ENCODE measurements at places on chromosomes 3 and 15.

- no peak for DNase-seq
These were observed 86.8 kb downstream of the MYO5A start for GRCh38 chr15:52441841-52442240.

DNA sequence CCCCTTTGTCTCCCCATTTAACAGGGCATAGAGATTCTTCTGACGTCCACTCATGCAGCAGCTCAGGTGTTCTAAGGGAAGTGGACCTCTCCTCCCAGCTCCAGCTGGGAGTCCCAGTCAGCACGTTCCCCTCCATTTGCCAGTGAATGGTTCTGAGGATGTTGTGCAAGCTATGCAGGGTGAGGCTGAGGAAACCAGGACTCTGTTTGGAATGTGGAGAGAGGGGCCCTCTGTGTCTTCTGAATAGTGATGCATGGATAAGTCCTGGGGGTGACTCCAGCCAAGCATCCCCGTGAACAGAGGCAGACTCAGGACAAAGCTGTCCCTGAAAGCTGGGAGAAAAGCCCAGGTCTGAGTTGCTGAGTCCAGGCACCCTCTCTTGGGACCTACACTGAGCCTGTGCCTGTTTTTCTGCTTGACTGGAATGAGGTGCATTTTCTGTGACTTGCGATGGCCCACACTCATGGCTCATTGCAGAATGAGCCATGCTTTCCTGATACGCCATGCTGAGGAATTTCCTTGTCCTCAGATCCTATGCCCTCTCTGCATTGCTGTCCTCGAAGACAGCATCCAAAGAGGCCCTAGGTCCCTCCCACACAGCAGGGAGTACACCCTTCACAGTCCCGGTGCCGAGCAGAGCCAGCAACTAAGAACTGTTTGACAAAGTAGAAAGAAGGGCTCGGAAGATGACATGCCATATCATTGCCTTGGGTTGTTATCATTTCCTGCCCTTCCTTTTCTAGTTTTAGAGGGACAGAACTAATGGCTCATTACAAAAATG lies 185.2 kb downstream of the ATP10A start:
- no peak for DNase-seq

GRCh38 chr3:194773771-194774455 lies 88.2 kb downstream of the FAM43A start:
- no peak for DNase-seq

DNA sequence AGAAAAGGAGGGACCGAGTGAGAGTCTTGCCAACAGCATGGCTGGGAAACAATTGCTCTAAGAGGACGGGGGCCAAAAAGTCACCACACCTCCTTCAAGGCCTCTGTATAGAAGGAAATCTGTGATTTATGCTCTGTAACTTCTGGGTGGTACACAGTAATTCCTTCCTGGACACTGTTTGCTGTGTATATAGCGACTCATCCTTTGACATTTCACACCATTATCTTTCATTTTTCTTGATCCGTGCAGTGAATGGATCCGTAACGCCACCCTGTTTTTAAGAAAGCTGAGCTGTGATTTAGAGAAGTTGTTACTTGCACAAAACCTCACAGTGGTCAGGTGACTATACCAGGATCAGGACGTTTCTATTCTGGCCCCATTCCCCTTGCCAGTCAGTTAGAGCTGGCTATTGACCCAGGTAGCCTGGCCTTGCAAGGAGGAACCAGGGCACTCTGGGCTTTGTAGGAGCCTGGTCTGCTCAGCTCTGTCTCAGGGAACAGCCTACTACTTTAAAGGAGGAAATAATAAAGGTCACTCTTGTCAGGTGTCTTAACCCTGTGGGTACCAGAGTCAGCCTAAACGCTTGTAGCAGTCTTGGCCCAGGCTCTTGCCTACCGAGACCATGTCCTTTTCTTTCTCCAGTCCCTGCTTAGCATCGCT lies 86.5 kb upstream of the MYZAP start:
- DNase-seq, result peak; percentile 45

GRCh38 chr3:21573291-21573690 lies 177.7 kb downstream of the ZNF385D start:
- no peak for DNase-seq

GRCh38 chr3:117822416-117822815 lies 1112.8 kb downstream of the TUSC7 start:
- no peak for DNase-seq

DNA sequence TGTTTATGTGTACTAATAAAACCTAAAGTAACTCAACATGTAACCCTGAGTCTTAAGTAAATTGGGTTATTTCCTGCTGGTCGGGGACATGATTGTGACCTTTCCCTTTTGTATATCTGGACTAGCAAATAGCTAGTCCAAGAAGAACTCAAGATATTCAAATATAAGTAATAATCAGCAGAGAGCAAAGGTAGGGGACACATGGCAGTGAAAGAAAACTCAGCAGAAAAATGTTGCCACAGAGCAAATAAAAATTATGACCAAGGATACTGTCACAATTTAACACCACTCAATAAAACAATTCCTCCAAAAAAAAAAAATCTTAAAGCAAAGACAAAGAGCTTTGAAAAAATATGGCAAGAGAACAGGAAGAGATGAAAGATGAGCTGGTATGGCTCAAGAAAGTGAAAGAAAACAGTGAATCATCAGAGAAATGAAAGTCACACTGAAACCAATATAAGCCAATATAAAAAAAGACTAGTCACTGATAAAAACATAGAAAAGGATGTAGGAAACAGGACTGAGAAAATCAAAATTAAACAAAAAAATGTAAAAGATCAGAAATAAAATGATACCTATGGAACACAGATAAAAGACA lies 43.4 kb downstream of the HLTF start:
- peak; percentile 65 for DNase-seq

DNA sequence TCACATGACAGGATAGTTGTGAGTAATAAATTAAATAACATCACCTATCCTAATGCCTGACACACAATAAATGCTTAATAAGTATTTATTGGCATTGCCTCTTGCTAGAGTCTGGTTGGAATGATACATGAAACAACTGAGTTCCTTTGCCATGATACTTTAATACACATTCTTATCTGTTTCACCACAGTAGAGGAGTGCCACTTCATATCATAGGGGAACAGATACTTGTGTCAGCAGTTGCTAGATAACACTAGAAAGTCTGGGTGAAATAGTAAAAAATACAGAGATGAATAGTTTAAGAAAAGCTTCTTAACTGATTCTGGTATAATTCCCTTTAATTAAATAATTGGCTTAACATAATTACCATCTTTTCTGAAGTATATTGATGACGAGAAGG lies 380.0 kb upstream of the GOLIM4 start:
- DNase-seq, result no peak

GRCh38 chr15:79922512-79923078 lies 25.8 kb upstream of the MTHFS start:
- no peak for DNase-seq

- no peak for DNase-seq
These were observed 937.0 kb downstream of the IGSF11 start for GRCh38 chr3:118097660-118098059.

DNA sequence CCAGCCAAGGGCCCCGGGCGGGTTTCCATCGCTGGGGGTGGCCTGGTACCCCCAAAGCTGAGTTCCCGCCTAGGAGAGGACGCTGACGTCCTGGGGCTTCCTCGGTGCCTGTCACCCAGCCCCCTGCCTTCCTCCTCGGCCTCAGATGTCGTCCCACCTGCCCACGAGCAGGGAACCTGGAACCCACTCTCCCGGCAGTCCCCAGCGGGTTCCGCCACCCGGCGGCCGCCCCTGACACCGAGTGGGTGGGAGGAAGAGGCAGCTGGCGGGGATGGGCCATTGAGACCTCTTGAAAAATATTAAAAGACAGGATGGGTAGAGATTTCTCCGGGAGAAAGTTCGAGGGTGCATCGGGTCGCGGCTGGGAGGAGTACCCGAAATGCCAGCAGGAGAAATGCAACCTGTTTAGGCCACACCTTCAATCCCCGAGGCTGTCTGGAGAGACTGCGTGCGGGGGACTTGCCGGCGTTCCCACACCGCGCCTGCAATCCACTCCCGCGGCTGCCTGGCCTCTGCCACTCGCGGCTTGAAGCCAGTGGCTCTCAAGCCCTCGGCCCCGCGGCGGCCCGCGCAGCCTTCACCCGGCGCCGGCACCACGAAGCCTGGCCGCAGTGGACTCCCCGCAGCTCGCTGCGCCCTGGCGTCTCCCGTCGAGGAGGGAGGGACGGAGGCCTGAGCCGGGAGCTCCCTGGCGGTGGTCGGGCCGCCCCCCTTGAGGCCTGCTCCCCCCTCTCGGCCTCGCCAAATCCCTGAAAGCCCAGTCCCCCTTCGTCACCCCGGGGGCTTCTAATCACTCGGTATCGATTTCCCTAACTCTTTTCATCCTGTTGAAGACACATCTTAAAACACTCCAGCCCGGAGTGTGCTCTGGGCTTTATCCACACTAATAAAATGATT lies 8.6 kb upstream of the NR2F2 start:
- peak; percentile 37 for DNase-seq

GRCh38 chr3:70342149-70342548 lies 29.7 kb upstream of the MDFIC2 start:
- no peak for DNase-seq

DNA sequence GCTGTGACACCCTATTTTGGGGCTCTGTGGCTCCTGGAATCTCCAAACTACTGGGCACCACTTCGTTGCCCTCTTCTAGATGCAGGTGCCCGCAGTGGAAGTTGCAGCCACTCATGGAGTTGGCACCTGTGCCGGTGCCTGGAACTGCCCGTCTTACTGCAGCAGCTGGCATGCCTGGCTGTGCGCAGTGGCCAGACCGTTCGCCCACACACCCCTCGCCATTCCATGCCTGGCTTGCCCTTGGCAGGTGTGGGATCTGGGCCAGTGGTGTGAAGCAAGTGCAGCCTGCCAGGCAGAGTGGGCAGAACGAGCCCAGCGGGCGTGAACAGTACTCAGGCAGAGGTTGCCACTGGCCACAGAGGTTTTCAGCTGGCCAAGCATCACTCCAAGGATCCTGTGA lies 1286.7 kb downstream of the ROBO1 start:
- no peak for DNase-seq

DNA sequence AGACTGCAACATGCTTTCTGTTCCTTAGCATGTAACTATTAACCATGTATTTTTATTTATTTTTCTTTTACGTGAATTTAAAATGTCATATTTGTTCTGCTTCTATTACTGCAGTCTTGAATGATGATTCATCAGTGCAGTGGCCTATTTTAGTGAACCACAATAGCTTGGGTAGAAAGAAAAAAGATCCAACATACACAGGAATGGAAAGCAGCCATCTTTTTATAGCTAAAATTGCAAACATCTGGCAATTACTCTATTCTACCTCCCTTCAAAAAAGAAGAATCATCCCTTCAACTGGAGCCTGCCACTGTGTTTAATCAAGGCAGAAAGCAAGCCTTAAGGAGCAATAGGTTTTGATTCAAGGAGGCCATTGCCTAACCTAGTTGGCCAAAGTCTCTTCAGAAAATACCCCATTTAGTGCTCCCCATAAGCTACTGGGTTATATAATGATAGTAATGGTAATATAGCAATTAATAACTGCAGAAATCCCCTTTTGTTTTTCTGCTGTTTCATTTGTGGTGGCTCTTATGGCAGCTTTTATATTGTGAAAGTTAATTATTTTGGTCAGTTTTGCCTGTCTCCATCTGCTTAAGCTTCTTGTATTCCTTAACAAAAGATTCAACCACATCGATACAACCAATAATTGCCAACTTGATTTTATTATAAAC lies 267.3 kb downstream of the LPP start:
- peak; percentile 73 for DNase-seq

GRCh38 chr3:72821161-72821781 lies 27.0 kb downstream of the SHQ1 start:
- DNase-seq, result no peak

DNA sequence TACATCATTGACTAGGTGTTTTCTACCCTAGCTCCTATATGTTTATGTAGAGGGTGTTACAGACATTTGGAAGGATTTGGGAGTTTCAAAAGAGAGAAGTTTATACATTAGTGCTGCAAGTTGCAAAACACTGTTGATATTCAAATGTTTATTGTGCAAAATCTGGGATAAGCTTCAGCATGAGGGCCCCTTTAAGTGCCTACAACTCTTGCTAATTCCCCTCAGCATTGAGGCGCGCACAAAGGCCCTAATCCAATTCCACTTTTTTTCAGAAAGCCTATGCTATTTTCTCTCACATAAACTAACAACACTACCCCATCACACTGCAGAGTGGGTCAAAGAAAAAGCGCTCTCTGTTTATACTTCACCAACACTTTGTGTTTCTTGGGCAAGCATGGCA lies 208.0 kb downstream of the NR2F2 start:
- DNase-seq, result no peak

- DNase-seq, result no peak
These were observed 25.5 kb downstream of the MGLL start for GRCh38 chr3:127796831-127797150.

GRCh38 chr15:97729270-97729669 lies 231.2 kb upstream of the ARRDC4 start:
- DNase-seq, result no peak

- DNase-seq, result peak; percentile 75
These were observed 174.0 kb upstream of the TP63 start for GRCh38 chr3:189457201-189457607.

DNA sequence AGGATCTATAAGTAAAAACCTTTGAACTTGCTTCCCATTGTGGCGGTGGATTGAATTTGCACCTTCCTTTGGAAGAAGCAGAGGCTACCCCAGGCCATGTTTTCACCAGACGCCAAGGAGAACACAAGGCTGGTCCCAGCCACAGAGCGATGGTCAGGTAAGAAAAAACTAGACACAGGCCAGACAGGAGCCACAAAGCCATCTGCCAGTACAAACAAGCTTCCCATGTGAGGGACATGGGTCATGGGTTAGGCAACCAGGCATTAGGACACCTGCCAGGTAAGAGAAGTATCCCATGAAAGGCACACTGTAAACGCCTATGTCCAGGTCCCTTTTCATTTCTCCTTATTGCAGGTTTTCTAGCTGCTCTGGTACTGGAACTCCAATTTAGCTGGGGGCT lies 190.2 kb downstream of the KLF13 start:
- no peak for DNase-seq

- no peak for DNase-seq
These were observed 101.4 kb downstream of the TNIK start for GRCh38 chr3:171358881-171359198.

DNA sequence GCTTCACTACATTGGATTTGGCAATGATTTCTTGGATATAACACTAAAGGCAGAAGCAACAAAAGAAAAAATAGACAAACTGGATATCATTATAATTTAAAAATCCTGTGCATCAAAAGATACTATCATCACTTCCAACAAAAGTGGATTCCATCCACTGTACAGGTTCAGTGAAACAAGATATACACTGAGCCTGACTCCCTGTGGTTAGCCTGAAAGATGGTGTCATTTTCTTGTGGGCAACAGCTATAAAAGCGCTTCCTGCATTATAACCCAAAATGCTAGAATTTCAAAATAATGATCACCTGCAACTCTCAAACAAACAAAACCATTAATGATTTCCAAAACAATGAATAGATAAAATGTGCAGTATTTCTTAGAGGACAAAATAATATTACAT lies 39.6 kb upstream of the TBC1D23 start:
- no peak for DNase-seq

GRCh38 chr15:59438625-59439290 lies 772 bp downstream of the FAM81A start:
- DNase-seq, result no peak

- DNase-seq, result peak; percentile 64
These were observed 6.1 kb upstream of the EIF2B5 start for GRCh38 chr3:184129012-184129411.
